ENCODE measurements at places on chromosomes 7 and 10. TPM values are rescaled to one million over a fixed set of nuclear protein-coding genes. Genes with fewer than 3 reads are reported as not detected.

The ZNF282 gene
- total RNA-seq, result 11.5 TPM

GRCh38 chr10:67803588-67804394 is 34.2 kb downstream of the DNAJC12 start:
- no peak for DNase-seq

The SDK1 gene
- total RNA-seq, result 0.98 TPM

The ODAD2 gene
- 0.81 TPM for total RNA-seq

DNA sequence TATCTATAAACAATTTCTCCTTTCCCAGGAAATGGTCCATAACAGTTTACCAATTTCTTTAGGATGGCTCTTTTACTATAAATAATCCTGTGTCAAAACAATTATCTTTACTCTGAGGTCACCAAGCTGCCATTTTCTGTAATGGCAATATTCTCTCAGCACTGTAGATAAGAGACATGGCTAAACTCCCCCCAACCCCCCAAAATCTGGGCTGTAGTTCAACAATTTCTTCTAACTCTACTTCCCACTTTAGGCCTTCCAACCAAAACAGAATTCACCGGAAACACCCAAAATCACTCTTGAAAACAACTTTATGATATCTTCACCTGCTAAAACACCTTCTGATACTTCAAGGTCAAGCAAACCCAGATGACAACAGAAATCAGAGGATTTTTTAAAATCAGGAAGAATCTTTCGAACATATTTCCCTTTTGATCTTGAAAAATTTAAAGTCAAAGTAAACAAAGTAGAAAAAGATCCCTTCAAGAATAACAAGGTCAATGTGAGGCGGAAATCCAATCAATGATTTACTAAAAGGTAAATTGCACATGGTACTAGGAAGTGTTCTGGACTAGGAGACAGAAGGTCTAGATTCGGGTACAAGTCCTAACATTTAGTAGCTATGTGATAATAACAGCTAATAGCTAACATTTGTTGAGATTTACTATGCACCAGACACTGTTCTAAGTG is 176.8 kb downstream of the CPEB3 start:
- no peak for DNase-seq

All from right lobe of liver (tissue), 6 donors.